Stimulated activated CD8-positive, alpha-beta memory T cell treated with anti-CD3 and anti-CD28 coated beads, Interleukin-7, amount 100 ng/mL, for 1 hour (primary cell): ENCODE measurements at places on chromosomes 12 and 14.

GRCh38 chr12:80589077-80589476 is 118.4 kb upstream of the MYF6 start:
- no peak for DNase-seq

DNA sequence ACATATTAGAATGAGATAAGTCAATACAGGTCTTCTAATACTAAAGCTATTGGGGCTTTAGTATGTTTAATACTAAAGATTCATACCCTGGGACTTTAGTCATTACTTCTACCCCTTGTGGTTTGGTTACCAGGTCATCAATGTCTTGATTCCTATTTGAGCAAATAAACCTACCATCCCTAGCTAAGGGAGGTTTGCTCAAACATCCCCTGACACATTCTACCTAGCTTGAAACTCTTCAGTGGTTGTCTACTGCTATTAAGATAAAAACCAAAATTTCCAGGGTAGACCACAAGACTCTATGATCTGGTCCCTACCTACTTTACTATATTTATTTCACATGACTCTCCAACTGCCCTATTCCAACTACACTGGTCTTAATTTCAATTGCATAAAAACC is 7.3 kb upstream of the C2CD5 start:
- no peak for DNase-seq

DNA sequence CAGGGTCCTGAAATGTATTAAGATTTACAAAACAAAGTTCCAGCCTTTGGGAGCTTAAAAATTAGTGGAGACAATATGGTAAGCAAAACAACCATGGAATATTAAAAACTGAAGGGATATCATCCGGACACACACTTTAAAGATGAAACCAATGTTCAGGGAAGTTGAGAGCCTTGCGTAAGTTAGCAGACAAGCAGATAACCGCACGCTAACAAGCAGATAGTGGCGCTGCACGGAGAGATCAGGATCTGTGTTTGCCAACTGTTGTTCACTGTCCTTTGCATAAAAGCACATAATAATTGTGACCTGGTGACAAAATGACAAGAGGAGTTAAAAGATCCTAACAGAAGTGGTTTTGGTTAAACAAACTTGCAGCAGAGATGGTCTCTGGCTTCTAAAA is 14.3 kb upstream of the TMEM229B start:
- no peak for DNase-seq

GRCh38 chr12:20489645-20490044 is 121.3 kb downstream of the PDE3A start:
- no peak for DNase-seq

DNA sequence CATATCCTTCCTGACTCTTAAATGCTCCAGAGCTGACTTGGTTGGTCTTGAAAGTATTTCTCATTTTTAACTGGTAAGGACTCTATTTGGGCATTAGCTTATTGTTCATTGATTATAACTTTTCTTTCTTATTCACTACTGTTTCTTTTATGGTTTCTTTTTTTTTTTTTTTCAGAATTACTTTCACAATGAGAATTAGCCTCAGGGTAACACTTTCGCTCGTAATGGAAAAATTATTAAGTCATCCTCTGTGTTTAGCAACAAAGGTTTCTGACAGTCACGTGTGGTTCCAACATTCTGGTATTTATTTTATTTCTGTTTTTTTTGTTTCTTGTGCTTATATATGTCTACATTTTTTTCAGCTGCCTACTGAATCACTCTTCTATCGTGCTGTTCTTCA is 80.0 kb downstream of the METTL25 start:
- DNase-seq = no peak

DNA sequence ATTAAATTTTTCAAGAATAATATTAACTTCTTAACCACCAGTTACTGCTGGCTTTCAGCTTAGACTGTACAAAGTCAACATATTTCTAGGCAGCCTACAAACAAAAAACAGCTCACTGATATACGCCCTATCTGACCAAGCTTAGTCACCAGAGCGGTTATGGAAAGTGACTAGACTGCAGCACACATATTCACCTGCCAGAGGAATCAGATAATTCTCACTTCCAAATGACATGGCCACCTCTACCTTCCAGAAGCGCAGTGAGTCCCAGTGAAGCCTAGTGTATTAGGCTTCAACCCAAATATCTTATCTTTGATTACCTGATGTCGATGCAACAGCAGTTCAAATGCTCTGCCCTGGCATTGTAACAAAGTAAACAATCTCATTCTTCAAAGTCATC is 8.5 kb downstream of the STXBP6 start:
- DNase-seq = no peak

GRCh38 chr14:91338379-91338778 is 79.2 kb downstream of the CCDC88C start:
- DNase-seq = no peak

DNA sequence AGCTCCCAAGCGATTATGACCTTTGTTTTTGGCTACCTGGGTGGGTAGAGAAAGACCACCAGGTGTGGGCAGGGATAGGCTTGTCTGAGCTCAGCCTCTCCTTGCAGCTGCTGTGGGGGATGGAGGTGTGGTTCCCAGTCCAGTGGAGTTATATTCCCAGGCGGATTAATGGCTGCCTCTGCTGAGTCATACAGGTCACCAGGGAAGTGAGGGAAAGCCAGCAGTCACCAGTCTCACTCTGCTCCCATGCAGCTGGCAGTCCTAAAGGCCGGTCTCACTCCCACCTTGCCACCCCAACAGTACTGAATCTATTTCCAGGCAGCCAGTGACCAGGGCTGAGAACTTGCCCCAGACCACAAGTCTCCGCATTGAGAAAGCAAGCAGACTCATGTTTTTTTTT is 399.2 kb downstream of the VRK1 start:
- DNase-seq = no peak

- no peak for DNase-seq
Measured at GRCh38 chr12:14795028-14795448, 8.2 kb downstream of the WBP11 start.

- no peak for DNase-seq
Measured at GRCh38 chr14:23430723-23431085, 4.8 kb downstream of the MYH7 start.

- no peak for DNase-seq
Measured at GRCh38 chr12:9667403-9668160, 1.9 kb upstream of the CLEC2D start.

GRCh38 chr12:46299851-46300250 is 31.0 kb upstream of the SLC38A1 start:
- DNase-seq = no peak

DNA sequence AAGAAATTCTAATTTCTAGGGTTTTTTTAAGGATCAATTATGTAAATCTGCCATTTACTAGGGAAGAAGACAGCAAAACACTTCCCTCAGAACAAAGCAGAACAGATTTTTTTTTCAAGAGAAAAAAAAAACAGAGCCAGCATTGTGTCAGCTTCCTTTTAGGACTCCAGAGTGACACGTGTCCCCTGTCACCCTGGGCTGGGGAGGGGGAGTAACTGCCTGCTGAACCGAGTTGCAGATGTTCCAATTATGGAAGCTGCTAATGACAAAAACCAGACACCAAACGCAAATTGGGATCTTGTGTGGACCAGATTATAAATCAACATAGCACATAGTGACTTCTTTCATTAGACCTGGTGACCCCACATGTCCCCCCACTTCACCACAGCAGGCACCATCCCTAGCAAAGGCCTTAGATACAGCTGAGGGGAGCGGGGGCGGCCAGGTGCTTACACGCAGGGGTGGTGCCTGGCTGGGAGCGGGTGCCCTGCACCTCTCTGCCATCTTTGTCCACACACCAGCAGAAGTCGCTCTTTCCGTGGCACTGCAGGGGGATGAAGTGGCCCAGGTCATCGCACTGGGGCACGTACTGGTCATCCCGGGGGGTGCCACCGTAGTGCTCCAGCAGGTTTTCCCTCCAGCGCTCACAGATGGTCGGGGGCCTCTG is 25.4 kb downstream of the RTRAF start:
- no peak for DNase-seq

GRCh38 chr14:51202914-51203665 is 37.0 kb upstream of the TMX1 start:
- DNase-seq = no peak

GRCh38 chr12:34387711-34388635 is 365.7 kb downstream of the ALG10 start:
- no peak for DNase-seq

GRCh38 chr12:27398466-27398865 is 48.1 kb upstream of the SMCO2 start:
- no peak for DNase-seq

DNA sequence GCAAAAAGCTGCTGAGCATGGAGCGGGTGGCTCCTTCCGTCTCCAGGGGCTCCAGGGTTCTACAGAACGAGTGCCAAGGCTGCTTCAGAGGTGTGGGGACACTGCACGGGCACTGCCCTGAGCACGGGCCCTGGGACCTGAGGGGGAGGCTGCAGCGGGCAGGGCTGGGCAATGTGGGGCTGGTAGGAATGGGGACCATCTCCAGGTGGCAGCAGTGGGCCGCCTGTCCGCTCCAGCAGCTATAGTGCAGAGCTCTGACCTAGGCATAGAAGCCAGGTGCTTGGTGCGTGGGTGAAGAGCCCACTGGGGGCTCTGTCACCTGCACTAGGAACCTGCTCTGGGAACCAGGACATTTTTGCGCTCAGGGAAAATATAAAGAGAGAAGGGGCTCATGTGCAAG is 22.3 kb downstream of the HDAC7 start:
- DNase-seq = no peak

DNA sequence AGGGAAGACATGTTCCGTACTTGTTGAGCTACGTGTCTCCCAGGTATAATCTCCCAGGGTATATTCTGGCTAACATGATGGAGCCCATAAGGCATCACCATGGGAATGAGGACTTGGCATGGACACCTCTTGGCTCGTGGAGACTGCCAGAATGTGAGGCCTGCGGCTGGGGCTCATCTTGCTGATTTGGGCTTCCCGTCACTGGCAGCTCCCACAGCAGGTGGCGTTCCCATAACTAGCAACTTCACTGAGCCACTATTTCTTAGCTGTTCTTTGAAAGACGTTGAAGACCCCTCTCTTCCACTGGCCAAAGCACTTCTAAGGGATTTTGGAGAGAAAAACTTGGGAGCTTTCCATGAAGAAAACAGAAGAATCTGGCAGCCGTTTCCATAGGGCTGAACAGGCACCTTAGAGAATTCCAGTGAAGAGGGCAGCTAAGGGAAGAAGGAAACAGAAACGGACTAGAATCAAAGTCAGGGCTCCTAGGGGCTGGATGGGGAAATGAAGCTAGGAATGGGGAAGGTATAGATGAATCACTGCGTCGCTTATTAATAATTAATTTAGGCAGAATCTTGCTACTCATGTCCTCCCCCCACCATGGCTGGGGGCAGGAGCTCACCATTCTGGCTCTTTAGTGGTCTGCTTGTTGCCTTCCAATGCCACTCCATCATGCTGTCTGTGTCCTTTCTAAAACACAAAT is 39.7 kb upstream of the FOS start:
- no peak for DNase-seq

- no peak for DNase-seq
Measured at GRCh38 chr12:3973269-3973884, 100.2 kb upstream of the PARP11 start.

DNA sequence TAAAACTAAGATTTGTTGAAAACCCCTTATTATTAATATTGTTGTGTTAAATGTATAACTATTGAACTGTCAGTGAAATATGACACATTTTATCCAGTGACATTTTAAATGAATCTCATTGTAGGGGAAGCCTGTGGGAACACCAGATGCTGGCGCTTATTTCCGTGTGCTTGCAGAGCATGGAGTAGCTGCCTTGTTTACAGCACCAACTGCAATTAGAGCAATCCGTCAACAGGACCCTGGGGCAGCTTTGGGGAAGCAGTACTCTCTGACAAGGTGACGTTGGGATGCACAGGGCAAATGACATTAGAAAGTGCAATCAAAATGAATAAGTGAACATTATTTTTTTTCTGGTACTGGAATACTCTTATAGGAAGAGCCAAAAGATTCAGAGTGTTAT is 96.8 kb downstream of the ACSS3 start:
- no peak for DNase-seq

DNA sequence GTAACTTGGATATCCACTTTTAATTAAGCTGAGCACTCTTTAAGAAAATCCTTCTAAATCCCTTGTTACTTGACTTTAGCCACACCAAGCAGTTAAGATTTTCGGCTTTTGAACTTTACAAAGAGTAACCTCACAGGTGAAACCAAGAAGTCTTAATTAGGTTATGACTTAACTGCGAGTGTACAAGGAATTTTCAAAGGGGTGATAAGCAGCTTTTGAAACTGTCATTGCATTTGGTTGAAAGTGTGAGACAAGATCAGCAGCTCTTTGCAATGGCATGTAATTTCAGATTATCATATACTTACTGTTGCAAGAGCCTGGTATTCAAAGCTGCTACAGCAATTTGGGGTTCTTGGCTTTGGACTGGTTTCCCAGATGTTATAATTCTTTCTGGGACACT is 137.5 kb downstream of the TMEM117 start:
- DNase-seq = no peak

GRCh38 chr14:22084393-22085281 is 411.0 kb upstream of the OR4E1 start:
- DNase-seq = no peak

- DNase-seq = no peak
Measured at GRCh38 chr12:109240365-109240764, 68.7 kb downstream of the FOXN4 start.

GRCh38 chr12:93813972-93814821 is 137.0 kb downstream of the CRADD start:
- no peak for DNase-seq
